ENCODE measurements at places on chromosomes 1 and 21. TPM values are rescaled to one million over a fixed set of nuclear protein-coding genes. Genes with fewer than 3 reads are reported as not detected.

DNA sequence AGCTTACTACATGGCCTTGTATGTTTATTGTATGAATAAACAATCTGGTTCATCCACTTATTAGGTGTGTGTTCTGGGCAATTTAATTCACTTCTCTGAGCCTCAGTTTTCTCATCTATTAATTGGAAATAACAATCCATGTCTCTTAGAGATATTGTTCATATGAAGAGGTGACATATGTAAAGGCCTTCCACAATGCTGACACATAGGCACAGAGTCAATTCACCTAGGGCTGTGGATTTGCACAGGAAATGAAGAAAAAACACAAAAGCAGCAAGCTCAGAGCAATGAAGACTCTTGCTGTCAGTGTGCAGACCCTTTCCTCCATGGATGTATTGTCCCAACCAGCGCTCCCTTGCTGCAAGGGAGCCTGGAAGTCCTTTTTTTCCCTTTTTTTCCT, 195.2 kb upstream of the CAMK1G start:
- no peak for DNase-seq

GRCh38 chr1:8012955-8013354, 13.2 kb downstream of the ERRFI1 start:
- DNase-seq: no peak

Gene ABCG1
- total RNA-seq: 4.4 TPM

Gene CRYAA
- total RNA-seq: not detected

Gene LEPR
- total RNA-seq: 4.3 TPM

Gene MAP3K21
- total RNA-seq: 6.4 TPM

Gene FCMR
- total RNA-seq: not detected

Gene NEGR1
- 2.4 TPM for total RNA-seq

Gene PLOD1
- 206 TPM for total RNA-seq

Measured in mesothelial cell of epicardium (in vitro differentiated cells).